Right atrium auricular region (tissue), 2 donors: ENCODE measurements at places on chromosomes 11 and 22. TPM values are rescaled to one million over a fixed set of nuclear protein-coding genes. Genes with fewer than 3 reads are reported as not detected.
A peak's percentile ranks its signal among the peaks of the same experiment; 100 is the strongest.

DNA sequence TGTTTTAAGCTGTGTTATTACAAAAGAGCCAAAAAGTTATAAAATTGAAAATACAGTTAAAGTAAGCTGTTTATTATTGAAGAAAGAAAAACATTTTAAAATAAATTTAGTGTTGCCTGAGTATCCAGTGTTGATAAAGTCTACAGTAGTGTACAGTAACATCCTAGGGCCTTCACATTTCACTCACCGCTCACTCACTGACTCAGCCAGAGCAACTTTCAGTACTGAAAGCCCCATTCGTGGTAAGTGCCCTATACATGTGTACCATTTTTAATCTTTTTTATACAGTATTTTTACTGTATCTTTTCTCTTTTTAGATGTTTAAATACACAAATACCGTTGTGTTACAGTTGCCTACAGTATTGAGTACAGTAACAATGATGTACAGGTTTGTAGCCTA is 35.0 kb downstream of the POLD3 start:
- H3K4me3 ChIP-seq = no peak overlapping the region
- H3K36me3 ChIP-seq = peaks cover 5% of the 10 kb centered on the region
- H3K4me1 ChIP-seq = no peaks in the 10 kb centered on the region

Gene GLB1L3
- total RNA-seq = not detected

Gene OR8D4
- total RNA-seq = not detected

GRCh38 chr11:1827931-1828330 is 6.9 kb upstream of the SYT8 start:
- no peak overlapping the region for H3K27ac ChIP-seq
- no peak for DNase-seq
- H3K36me3 ChIP-seq = no peaks in the 10 kb centered on the region
- H3K27me3 ChIP-seq = no peaks in the 10 kb centered on the region

DNA sequence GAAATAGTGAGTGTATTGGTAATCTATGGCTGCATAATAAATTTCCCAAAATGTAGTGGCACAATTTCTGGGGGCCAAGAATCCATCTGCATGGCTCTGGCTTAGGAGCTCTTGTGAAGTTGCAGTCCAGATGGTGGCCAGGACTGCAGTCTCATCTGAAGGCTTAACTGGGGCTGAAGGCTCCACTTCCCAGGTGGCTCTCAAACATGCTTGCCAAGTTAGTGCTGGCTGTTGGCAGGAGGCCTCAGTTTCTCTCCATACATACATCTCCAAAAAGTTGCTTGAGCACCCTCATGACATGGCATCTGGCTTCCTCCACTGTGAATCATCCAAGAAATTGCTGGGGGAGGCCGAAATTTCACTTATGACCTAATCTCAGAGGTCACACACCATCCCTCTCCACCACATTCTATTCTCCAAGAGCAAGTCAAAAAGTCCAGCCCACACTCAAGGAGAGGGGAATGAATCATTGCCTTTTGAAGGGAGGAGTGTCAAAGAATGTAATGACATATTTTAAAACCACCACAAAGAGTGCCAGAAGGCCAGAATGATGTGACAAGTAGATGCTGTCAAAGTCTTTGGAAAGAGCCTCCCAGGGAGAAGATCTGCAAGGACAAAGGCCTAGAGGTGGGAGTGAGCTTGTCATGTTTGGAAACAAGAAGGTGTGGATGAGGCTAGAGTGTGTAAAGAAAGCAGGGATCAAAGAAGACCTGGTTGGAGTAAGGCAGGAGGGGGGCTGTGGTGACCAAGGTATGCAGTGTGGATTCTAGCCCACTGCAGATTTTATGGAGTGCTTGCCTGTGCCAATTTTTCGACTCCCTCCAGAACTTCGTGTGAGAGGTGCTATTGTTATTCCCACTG is 566.2 kb downstream of the MIAT start:
- H3K4me1 ChIP-seq = peaks cover 15% of the 10 kb centered on the region
- H3K4me3 ChIP-seq = no peak overlapping the region
- no peaks in the 10 kb centered on the region for H3K27me3 ChIP-seq
- H3K27ac ChIP-seq = no peak overlapping the region

- peaks cover 43% of the 10 kb centered on the region for H3K36me3 ChIP-seq
- no peaks in the 10 kb centered on the region for H3K27me3 ChIP-seq
- no peaks in the 10 kb centered on the region for H3K4me1 ChIP-seq
- H3K4me3 ChIP-seq = no peak overlapping the region
- peak overlapping the region; percentile 60 for H3K27ac ChIP-seq
Observed at GRCh38 chr11:1564535-1565172, 7.4 kb downstream of the DUSP8 start.

DNA sequence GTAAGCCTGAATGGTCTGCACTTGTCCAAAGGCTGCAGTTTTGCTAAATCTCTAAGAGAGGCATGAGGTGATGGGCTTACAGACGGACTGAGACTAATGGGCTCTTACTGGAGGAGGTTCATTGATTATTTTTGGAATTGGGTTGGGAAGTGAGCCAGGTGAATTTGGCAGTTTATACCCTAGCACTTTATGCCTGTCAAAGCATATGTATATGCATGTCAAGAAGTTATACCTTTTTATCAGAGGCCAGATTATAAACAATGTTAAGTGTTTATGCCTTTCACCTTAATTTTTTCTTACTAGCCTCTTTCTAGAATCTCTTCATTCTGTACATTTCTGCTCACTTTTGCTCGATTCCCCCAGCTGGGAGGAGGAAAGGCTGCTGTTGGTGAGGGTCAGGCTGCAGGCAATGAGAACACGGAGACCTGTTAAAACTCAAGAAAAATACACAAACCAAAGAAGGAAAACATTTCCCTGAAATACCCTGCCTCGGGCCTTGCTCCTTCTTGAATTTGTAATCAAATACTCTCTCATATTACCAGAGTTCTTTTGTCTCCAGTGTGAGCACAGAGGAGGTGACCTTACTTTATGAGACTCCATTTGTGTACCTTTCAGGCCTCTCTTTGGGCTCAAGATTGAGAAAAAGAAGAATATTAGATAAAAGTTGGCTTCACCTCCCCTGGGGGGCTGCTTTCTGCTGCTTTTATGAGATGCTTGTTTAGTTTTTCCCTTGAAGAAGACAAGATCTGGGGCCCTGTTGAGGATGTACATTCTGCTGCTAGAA is 19.6 kb downstream of the NAT10 start:
- peaks cover 89% of the 10 kb centered on the region for H3K36me3 ChIP-seq
- no peak overlapping the region for H3K27ac ChIP-seq
- H3K4me3 ChIP-seq = no peak overlapping the region
- H3K27me3 ChIP-seq = no peaks in the 10 kb centered on the region
- no peaks in the 10 kb centered on the region for H3K4me1 ChIP-seq
